Amygdala (tissue), 56 donors: ENCODE measurements at places on chromosomes 3 and 15.

DNA sequence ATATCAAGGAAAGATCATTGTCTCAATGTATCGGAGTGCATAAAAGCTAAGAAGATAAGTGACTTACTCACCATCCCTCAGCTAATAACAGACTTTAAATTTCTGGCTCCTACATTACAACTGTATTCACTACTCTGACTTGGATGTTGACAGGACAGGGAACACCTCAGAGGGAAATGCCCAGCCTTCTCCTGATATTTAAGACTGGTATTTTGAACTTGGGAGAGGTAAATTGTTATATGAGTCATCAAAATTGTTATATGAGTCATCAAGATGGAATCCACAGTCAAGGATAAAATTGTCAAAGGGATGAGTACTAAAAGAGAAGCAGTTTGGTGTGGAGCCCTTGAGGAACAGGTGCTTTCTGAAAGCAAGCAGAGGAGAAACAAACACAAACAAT is 961.4 kb downstream of the VGLL3 start:
- no peak for DNase-seq

- DNase-seq = no peak
Observed at GRCh38 chr15:97708252-97708651, 252.3 kb upstream of the ARRDC4 start.

DNA sequence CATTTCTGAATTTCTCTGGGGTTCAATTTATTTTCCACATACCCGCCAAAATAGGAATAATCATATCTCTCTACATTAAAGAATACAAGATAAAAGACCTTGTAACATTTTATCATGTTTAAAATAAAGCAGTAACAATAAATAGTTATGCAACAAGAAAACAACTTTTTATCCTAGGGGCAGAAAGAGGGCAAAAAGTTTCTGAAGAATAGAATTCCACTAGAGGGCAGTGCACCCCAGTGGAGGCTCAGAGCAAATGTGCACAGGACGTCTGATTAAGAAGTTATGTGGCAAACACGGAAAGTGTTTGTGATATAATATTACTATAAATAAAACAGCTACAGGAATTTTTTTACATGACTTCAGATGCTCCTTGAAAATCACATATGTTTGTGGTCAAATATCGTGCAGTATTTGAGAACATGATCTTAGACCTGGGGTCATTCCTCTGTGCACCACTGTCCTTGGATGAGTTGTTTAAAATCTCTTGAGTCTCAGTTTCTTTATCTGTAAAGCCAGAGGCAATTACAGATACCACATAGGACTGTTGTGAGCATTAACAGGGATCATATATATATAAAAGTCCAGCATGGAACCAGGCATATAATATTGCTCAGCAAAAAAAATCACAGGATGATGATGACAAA is 13.2 kb upstream of the PIK3R4 start:
- peak; percentile 65 for DNase-seq

DNA sequence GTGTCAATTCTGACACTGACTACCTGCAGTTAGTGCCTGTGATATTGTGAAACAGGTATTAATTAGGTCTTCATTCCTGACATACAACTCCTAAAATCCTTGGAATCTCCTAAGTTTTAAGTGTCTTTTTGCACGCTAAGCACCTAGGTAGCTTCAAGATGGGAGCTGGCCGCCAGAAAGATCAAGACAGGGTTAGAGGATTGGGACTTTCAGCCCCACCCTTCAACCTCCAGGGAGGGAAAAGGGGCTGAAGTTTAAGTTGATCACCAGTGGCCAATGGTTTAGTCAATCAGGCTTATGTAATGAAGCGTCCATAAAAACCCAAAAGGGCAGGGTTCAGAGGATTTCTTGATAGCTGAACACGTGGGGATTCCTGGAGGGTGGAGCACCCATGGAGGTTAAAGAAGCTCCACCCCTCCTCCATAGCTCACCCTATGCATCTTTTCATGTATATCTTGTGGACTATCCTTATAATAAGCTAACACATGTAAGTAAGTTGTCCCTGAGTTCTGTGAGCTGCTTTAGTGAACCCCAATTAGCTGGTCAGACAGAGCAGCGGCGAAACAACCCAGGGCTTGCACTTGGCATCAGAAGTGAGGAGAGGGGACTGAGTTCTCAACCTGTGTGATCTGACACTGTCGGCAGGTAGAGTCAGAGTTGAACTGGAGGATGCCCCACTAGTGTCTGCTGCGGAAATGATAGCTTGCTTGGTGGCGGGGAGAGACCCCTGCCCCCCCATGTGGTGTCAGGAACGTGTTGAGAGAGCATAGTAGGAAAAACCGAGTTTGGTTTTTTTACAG is 12.8 kb upstream of the SRP14 start:
- DNase-seq = no peak
